ENCODE measurements at places on chromosomes 7 and 10.

DNA sequence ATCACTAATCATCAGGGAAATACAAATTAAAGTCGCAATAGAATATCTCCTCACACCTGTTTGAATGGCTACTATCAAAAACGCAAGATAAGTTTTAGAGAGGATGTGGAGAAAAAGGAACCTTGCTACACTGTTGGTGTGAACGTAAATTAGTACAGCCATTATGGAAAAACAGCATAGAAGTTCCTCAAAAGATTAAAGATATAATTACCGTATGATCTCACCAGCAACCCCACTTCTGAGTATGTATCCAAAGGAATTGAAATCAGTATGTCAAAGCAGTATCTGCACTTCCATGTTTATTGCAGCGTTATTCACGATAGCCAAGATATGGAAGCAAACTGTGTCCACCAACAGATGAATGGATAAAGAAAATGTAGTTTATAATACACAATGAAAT, 164.4 kb downstream of the ZNF365 start:
- DNase-seq = no peak

GRCh38 chr7:98335411-98335977, 54.0 kb downstream of the BRI3 start:
- DNase-seq = no peak

GRCh38 chr7:128679920-128680319, 7.8 kb downstream of the GARIN1A start:
- DNase-seq = no peak

DNA sequence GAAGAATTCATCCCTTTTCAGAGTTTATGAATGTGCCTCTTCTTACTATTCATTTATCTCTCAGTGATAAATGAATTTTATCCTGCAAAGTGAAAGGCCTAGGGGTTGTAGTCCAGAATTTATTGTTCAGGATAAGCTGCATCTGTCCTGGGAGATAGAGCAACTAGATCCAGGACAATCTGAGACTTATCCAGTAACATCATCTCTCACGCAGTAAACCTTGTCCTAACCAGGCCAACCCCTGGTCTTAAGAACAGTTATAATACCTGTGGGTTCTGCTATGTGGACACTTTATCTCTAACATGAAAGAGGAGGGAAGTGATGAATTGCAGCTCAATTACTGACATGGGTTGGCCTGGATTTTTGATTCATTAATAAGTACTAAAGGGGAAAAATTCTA, 287.6 kb downstream of the BMPER start:
- DNase-seq = no peak

DNA sequence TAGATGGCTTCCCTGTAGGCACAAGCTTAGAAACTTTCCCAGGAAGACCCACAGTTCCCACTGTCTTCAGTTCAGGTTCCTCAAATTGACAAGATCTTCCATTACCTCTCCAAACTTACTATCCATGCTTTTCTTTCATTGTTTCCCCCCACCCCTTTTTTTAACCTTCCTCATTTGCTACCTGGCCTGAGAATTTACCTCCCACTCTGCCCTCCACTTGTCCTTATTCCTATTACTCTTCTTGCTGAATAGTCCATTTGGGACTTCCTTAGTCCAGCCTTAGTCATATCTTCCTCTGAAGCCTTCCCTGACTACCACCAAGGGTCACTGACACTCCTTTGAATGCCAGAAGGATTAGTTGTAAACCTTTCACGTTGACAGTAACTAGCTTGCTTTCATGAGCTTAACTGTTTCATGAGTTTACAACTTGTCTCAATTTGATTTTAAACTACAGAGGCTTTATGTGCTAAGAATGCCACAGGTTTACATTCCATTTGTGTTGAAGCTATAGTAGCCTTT, 1.2 kb upstream of the CALU start:
- DNase-seq = no peak

- peak; percentile 31 for DNase-seq
Observed at GRCh38 chr10:92699518-92700381, 10.0 kb downstream of the HHEX start.

DNA sequence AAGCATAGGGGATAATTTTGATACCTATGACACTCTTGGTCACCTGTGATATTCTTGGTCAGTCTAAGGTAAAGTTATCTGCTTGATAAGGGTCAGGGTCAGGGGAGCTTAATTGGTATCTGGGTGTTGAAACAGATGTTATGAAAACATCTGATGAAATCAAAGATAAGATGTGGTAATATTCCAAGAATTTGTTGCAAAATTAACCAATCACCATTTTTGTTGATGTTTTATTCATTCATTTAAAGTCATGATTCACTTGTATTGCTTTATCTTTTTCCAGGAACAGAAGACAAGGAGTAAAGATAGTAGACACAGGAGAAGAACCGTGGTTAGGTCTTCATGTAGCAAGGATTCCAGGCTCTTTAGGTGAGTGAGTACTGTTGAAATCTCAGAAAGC, 103.1 kb downstream of the SEMA3C start:
- no peak for DNase-seq

- no peak for DNase-seq
Observed at GRCh38 chr10:95360122-95360714, 69.4 kb upstream of the PDLIM1 start.

- no peak for DNase-seq
Observed at GRCh38 chr10:37489658-37490003, 364.2 kb downstream of the ANKRD30A start.

DNA sequence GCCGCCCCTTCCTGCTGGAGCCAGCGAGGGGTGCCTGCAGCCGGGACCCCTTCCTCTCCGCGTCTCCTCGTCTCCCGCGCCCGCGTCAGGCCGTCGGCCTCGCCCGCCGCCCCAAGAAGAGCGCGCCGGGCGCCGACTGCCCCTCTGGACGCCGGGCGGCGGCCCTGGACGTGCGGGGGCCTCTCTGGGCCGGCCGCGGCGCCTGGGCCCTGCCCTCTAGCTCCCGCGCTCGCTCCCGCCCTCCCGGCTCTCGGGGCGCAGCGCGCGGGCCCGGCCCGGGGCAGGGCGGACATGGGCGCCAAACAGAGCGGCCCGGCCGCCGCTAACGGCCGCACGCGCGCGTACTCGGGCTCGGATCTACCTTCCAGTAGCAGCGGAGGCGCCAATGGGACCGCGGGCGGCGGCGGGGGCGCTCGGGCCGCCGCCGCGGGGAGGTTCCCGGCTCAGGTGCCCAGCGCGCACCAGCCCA, 704 bp downstream of the ZNRF2 start:
- DNase-seq = no peak

- DNase-seq = no peak
Observed at GRCh38 chr10:79056736-79057391, 11.9 kb upstream of the ZMIZ1 start.

DNA sequence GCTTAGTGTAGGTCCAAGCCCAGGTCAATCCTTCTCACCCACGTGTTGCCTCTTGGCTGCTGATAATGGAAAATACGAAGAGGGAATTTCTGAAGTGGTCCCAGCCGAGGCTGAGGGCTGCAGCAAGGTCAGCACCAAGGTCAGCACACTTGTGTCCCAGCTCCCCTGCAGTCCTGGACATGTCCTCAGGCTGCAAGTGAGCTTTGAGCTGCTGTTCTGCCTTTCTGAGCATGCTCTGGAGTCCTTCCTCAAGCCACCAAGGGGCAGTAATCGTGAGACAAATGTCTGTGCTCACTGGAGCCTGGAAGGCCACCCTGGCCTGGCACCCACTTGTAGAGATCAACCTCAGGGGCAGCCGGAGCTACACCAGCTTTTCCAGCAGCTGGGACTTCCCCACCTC, 28.3 kb downstream of the DRGX start:
- DNase-seq = no peak

- peak; percentile 89 for DNase-seq
Observed at GRCh38 chr7:56092789-56093531, at the start of gene PHKG1. Gene PHKG1, minus strand, starts transcription at chr7:56092952. Its CDS starts 4,011 bp downstream, at chr7:56088941.

- DNase-seq = no peak
Observed at GRCh38 chr7:138665249-138665648, 35.9 kb downstream of the SVOPL start.

DNA sequence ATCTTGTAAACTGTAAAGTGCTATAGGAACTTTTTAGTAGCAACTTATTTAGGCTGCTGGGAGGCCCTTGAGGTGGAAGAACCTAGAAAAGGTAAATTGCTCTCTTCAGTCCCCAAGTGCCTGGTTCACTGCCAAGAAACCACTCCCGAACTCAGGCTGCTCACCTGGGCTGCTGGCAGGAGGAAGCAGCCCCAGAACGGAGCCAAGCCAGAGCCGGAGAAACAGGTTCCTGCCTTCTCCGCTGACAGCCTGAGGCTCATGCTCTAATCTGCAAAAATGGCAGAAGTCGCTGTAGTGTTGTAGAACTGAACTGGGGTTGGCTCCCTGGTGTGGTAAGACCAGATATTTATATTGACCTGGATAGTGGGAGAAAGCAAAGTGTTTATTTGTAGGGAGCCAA, 136.0 kb downstream of the CUL2 start:
- DNase-seq = no peak

- no peak for DNase-seq
Observed at GRCh38 chr7:74010407-74010806, 17.6 kb upstream of the ELN start.

DNA sequence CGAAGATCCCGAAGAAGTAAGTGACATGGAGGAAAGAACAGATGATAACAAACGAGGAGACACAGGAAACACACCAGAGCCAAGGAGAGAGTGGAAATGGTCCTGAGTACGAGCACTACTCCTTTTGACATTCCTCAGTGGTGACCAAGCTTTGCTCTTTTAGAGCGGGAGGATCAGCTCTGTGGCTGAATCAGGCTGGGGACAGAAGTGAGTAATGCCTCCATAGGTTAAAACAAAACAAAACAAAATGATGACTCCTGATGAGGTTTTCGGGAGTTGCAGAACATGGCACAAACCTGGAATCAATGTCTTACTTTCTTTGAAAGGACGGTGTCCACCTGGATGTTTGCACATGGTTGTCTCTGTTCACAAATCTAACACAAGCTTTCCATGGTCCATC, 30.3 kb upstream of the TCF7L2 start:
- DNase-seq = no peak

DNA sequence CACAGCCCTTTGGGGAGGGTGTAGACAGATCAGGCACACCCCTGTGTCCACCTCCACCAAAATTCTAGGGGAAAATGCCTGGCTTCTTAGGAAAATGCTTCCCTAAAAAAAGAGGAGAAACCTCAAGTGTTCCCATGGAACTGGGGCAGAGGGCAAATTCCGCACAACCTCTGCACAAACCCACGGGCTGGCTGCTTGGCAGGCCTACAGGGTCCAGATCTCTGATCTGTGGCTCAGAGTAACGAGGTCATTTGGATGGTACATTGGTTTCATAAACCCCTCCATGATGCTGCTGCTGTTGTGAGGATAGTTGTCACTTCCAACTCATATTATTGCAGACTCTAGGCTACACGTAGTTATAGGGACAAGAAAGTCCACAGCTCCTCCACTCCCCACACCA, 16.0 kb downstream of the LGI1 start:
- DNase-seq = no peak

DNA sequence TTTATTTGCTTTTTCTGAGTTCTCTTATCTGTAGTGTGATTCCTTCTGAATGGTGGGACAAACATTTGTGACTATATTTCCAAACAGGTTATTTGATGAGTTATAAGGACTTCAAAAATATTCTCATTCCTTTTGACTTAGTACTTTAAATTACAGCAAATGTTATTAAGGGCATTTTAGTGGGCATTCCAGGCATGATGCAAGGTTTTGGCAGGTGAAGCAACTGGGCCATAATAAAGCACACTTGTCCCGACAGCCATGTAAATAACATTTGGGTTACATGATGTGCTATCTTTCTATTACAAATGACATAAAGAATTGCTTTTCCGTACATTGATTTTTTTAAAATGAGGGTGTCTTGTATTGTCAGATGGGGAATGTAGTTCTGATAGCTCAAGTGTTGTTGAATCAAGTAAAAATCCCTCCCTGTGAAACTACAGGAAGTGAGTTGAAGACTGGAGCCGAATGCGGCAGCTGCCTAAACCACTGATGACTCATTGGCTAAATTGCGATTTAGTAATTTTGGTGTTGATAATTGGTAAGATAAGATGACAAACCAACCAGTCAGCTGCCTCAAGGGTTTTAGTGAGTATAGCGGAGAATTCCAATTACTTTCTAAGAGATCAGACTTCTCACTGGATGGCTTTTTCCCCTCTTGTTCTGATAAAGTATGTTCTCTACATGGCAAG, 231.3 kb upstream of the NPY start:
- no peak for DNase-seq

- no peak for DNase-seq
Observed at GRCh38 chr7:46127814-46128213, 206.7 kb upstream of the IGFBP3 start.

DNA sequence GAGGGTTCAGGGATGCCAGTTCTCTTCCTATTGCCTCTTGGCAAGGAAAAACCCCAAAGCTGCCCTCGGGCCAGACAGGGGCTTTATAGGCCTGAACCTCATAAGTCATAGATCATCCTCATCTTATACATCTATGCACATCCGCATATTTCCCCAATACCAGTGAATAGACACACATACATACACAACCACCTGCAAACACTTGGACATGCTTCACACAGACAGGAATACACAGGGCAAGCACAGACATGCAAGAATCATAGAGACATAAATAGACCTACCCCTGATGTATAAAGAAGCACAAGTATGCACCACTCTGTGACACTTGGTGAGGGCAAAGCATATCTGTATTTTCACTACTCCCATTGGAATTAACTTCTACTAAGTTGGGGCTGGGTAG, 30.7 kb downstream of the MBL2 start:
- no peak for DNase-seq

GRCh38 chr10:104322416-104322782, 15.9 kb downstream of the ITPRIP start:
- DNase-seq = no peak

- no peak for DNase-seq
Observed at GRCh38 chr10:89164920-89165319, 42.2 kb downstream of the CH25H start.

DNA sequence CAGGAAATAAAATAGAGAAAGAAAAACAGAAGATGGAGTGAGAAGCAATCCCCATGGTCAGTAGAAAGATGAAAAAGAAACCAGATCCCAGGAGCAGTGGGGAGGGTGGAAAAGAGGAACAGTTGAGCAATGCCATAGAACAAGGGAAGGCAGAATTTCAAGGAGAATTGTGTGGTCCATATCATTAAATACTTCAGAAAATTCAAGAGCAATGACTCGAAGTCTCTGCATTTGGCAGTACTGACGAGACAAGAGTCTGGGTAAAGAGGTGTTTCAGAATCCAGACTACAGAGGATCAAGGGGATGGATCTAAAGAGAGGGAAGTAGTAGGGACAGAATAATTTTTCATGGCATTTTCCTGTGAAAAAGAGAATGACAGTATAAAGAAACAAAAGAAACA, 512.6 kb downstream of the PHTF2 start:
- no peak for DNase-seq

DNA sequence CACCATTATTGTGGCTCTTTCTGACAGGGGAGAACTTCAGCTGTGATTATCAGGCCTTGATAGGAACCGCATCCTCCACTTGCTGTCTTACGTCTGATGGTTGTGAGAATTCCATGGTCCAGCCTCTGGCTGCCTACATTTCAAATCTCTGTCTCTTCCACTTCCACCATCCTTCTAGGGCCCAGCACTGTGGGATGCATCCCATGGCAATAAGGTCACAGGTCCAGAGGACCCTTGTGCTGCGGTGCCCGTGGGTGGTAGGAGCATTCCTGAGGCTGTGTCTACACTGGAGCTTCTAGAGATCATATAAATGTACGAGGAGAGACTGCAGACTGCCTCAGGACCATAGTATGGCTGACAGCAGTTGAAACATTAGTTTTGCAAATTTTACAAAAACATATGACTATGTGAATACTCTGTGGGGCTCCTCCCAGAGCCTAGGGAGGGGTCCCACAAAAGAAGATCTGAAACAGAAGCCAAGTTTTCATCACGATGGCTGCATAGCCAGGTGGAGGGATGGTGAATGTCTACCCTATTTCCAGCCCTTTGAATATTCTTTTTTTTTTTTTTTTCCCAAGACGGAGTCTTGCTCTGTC, 11.8 kb downstream of the CALML3 start:
- DNase-seq = no peak

Data from heart right ventricle (tissue), 16 donors.